ENCODE measurements at places on chromosomes 6 and 20.

DNA sequence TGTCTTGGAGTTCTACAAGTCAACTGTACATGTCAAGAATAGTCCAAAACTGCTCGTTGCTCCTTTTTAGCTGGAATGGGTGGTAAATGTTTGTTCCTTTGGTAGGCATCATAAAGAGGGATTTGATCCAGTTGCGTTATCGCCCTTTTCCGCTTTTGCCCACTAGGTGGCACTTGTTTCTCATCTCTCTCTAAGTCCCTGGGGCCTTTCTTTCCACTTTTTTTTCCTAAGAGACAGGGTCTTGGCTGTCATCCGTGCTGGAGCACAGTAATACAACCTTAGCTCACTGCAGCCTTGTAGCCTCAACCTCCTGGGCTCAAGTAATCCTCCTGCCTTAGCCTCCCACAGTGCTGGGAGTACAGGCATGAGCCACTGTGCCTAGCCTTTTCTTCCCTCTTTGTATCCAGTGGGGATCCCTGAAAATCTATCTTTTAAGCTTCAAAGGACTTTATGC is 20.7 kb downstream of the GTPBP2 start:
- DNase-seq: no peak

DNA sequence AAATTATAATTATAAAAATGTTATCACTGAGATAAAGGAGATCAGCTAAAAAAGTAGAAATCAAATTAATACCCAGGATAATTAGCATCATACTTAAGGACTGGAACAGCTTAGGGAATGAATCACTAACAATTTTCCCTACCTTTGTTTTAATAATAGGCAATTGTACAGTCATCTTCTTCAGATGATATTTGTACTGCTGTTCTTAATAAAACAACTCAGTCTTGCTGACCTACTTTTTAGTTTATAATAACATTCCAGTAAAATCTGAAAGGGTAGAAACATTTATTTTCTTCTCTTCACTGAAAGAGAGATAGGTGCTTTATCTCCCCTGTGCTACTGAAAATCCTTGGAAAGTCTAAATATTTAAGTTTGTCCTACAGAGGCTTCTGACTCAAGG is 271.2 kb upstream of the THEMIS start:
- DNase-seq: no peak

GRCh38 chr6:157536223-157536545 is 155.2 kb downstream of the ZDHHC14 start:
- no peak for DNase-seq

DNA sequence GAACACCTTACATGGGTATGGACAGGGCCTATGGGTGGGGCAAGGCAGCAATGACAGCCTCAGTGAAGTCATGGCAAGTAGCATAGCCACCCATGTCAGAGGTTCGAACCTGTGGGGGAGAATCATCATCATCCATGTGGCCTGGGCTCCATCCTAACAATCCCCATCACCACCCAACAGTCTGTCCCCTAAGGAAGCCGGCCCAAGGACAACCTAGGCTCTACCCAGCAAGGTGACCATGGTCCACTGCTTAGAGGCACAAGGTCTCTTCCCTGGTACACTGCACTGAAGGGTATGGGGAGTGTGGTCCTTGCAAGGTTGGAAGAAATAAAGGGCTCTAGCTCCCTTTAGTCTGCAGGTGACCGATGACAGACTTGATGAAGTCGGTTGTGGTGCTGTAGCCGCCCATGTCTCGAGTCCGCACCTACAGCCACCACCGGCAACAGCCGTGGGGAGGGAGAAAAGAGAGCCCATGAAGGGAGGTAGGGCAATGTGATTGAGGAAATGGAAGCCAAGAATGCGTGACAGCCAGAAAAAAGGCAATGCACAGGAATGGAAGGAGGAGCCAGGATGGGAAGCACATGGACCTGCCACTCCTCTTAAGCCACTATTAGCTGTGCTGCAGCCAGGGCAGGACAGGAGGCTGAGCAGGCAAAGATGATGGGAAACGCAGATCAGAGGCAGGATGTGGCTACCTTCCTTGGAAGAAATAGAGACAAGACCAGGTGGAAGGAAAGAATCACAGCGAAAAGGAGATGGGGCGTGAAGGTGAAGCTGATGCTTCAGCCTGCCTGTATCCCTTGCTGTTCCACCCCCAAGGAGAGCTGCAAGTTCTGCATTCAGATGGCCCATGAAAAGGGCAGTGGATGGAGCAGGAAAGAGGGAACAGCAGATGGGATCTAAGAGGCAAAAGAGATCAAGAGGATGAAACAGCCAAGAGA is 5.3 kb downstream of the IDH3B start:
- no peak for DNase-seq

DNA sequence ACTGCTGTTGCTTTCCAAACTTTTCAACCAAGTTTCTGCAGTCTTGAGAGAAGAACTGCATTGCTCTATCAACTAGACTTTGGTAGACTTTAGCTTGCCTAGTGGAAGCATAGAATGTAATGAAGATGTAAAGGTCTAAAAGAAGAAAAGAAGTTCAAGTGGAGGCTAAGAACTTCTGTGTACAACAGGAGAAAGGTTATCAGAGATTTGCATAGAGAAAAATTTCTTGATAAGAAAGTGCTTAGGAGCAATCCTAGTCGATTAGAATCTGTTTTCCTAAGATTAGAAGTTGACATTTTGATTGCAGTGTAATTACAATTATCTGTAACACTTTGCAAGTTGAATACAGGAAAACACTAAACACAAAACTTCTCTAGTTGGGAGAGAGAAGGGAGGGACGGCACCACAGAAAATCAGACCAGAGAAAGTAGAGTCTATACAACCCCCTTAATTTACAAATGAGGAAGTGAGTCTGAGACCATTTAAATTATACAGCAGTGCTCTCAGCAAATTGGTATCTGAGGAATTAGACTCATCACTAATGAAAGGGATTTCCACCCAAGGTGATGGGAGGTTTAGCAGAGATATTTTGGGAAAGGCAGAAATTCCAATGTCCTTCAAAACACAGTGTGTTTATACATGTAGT is 194.3 kb upstream of the MARCKS start:
- no peak for DNase-seq

- DNase-seq: no peak
These were observed 301.0 kb downstream of the HACE1 start for GRCh38 chr6:104558746-104559145.

DNA sequence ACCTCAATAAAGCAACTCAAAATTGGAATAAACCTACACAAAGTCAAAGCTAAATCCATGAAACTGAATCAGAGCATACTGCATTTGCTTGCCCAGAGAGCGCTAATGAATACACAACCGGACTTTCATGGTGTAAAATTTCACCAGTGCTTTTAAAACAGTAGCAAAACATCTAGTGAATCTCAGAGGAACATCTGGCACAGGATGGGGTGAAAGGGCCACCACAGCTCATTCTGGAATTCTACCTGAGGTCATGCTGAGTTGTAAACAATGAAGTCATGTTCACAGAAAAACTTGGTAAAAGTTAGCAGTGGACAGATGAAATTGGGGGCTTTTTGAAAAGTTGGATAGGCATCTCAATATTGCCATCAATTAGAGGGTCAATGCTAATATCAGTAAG is 125.6 kb upstream of the STXBP5 start:
- DNase-seq: no peak

- no peak for DNase-seq
These were observed 5.4 kb downstream of the SERINC3 start for GRCh38 chr20:44516491-44516890.

GRCh38 chr20:32224463-32224862 is 16.8 kb downstream of the POFUT1 start:
- no peak for DNase-seq

GRCh38 chr6:43434001-43434840 is 6.9 kb downstream of the ABCC10 start:
- no peak for DNase-seq

DNA sequence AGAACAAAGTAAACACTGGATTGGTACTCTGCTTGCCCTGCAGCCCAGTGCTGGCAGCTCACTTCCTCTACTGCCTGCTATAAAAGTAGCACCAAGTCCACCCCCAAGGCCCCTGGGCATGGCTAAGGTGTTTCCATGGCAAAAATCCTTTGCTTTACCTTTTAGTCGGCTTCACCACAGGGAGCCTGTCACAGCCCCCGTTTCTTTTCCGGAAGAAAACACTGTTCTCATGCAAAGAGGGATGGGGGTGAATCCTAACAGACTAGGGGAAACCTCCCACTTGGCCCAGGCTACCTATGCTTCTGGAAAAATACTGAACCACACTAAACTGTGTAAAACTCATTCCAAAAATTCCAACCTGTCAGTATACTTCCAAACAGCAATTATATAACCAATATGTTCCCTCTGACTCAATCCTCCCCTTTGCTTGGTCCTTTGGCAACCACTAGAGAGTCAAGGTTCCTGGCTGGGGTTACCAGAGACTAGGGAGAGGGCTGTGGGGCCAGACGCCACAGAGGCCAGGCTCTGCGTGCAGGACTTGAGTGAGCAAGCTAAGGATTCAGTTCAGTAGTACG is 16.1 kb downstream of the PPIL1 start:
- no peak for DNase-seq

GRCh38 chr20:34190679-34191090 is 50.5 kb upstream of the ASIP start:
- no peak for DNase-seq

DNA sequence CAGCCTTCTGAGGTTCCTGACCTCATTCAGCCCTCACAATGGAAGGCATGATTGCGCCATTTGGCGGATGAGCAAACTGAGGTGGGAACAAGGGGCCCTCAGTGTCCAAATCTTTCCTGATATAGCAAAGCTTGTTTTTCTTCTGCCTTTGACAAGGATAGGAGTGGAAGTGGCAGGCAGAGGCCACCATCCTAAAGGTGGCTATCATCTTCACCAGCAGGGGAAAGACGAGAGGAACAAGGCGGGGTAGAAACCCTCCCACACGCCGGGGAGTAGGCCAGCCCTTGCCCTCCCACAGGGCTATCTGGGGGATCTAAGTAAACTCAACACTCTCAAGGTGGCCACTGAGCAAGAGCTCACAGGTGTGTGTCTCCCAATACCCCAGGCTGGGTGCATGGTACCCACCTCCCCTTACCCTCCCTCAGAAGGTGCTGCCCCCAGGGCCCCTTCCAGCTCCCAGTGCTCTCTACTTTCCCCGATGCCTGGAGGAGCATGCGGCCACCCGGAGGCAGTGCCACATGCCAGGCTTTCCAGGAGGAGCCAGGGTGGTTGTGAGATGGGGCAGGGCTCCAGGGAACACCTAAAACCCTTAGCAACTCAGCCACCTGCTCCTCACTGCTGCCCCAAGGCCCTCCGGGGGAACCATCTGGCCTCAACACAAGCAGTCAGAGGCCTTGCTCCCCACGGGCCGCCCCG is 11.2 kb downstream of the SPDEF start:
- DNase-seq: no peak
